GM23338 (cell line): ENCODE measurements at places on chromosomes 2 and 18. TPM values are rescaled to one million over a fixed set of nuclear protein-coding genes. Genes with fewer than 3 reads are reported as not detected.

Gene BOLL
- 0.04 TPM in 1 of 2 replicates, not detected in the other for total RNA-seq

Gene CFAP221
- total RNA-seq: 0.23 and 0.42 TPM in 2 replicates

Gene CD28
- not detected in 2 replicates for total RNA-seq

Gene CGREF1
- total RNA-seq: 2.3 and 4.1 TPM in 2 replicates

Gene UGT1A5
- total RNA-seq: not detected in 2 replicates

Gene CPS1
- total RNA-seq: 11.0 and 15.7 TPM in 2 replicates

Gene EFEMP1
- 20.2 and 22.5 TPM in 2 replicates for total RNA-seq

Gene ERBB4
- 0.73 and 1.4 TPM in 2 replicates for total RNA-seq

Gene SH2D6
- not detected in 2 replicates for total RNA-seq

Gene GALNT3
- 17.1 and 38.1 TPM in 2 replicates for total RNA-seq

Gene ZNF804A
- not detected in 2 replicates for total RNA-seq

Gene MYL1
- total RNA-seq: not detected in 2 replicates

Gene TUBB8B
- total RNA-seq: 1.0 and 3.6 TPM in 2 replicates

DNA sequence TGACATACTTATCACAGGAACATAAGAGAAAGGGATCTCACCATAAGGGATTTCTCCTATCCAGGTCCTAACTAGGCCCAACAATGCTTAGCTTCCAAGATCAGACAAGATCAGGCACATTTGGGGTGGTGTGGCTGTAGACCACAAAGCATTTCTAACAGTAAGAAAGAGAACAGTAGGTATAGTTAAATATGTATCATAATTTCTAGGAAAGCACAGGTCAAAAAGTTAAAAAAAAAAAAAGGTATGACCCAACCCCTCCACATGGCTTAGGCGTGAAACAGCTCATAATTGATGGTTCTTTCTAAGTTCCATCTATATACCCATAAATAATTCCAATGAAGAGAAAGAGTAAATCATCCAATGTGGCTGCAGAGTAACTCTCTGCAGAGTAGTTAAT, 6.9 kb downstream of the PRKD3 start:
- no peak for DNase-seq

GRCh38 chr2:172554352-172555271, 1.3 kb upstream of the PDK1 start:
- no peak for DNase-seq

DNA sequence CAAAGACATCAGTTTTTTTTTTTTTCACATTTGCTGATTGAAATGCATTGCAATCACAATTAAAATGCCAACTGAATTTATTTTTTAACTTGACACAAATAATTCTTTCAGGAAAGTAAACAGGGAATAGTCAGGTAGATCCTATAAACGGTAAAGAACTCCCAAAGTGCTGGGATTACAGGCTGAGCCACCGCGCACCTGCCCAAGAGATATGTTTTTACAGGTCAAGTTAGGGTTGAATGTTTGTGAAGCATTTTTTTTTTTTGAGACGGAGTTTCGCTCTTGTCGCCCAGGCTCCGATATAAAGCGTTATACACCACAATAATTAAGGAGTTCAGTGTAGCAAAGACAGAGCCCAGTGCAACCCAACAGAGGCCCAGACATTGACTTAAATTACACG, 15.1 kb downstream of the ITM2C start:
- DNase-seq: no peak

DNA sequence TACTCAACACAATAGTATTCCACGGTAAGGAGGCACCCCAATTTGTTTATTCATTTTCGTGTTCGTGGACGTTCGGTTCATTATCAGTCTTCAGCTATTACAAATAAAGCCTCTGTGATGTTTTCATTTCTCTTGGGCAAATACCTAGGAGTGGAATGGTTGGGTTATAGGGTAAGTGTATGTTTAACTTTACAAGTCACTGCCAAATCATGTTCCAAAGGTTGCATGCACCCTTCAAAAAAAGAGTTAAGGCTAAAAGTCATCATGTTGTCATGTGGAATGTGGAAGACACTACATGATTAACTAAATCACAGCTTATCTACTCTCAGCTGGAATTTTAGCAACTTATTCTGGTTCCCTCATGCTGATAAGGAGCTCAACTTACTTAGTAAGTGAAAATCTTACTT, 15.8 kb downstream of the INO80C start:
- DNase-seq: no peak

DNA sequence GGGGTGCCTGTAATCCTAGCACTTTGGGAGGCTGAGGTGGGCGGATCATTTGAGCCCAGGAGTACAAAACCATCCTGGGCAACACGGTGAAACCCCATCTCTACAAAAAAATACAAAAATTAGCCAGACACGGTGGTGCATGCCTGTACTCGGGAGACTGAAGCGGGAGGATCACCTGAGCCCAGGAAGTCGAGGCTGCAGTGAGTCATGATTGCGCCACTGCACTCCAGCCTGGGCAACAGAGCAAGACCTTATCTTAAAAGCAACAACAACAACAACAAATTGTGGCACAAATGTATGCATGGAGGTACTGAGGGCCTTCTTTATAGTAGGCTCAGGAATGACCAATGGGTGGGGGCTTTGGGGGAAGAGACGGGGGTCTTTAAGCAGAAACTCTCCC, 38.5 kb downstream of the HPCAL1 start:
- DNase-seq: no peak

DNA sequence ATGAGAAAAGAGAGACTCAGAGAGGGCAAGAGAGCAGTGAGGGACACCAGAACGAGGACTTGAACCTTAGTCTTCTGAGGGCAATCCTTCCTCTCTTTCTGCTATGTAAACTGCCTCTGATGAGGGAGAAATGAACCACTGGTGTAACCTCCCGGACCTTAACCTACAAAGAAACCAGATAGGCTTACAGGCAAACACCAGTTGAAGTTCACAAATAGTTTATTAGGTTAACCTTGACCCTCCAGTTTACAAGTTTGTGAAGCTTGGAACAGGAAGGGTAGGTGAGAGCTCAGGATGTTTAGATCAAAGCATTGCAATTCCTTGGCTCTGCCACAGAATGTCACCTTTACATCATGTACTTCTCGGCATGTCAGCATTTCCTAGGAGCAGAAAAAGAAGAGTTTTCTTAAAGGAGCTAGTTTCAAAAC, 486.4 kb upstream of the SPRED2 start:
- DNase-seq: peak; percentile 41

- no peak for DNase-seq
Measured at GRCh38 chr2:241482126-241482955, 26.0 kb downstream of the STK25 start.

GRCh38 chr18:76444446-76445105, 50.5 kb downstream of the ZNF516 start:
- DNase-seq: no peak

- DNase-seq: no peak
Measured at GRCh38 chr18:13657974-13658373, 68.4 kb downstream of the FAM210A start.

DNA sequence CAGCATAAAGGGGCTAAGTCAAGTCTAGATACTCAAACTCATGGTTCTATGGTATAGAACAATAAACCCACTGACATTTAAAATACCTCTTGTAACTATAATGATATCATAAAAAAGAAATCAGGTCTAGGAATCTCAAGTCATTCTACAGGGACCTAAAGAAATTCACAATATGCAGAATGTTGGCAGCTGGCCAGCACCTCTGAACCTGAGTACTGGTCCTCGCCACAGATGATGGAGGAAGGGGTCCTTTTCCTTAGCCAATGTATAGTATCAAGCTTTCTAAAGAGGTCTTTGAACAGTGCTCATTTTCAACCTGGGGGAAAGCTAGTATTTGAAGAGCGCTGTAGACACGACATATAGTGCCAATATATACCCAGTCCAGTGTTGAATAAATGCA, 108.4 kb upstream of the ITGB6 start:
- no peak for DNase-seq

DNA sequence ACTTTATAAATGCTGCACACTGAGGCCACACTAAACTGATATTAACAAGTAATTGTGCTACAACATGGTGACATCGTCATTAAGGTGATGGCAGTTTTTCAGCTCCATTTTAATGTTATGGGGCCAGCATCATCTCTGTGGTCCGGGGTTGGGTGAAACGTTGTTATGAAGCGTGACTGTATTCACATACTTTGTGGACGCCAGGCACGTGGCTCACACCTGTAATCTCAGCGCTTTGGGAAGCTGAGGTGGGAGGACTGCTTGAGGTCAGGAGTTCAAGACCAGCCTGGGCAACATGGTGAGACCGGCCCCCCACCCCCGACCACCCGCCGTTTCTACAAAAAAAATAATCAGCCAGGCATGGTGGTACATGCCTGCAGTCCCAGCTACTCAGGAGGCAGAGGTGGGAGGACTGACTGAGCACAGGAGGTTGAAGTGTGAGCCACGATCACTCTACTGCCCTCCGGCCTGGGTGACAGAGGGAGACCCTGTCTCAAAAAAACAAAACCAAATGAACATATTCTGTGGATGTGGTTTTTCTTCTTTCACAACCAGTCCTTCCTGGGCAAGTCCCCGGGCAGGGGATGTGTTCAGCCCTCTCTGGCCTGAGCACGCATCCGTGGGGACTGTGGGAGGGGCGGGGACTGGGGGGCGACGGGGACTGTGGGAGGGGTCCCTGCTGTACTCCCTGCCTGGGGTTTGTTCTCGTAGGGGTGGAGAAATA, 12.9 kb upstream of the GAL3ST2 start:
- DNase-seq: no peak

- DNase-seq: peak; percentile 94
Measured at GRCh38 chr18:35851286-35851970, 121.1 kb upstream of the RMP24 start.

- no peak for DNase-seq
Measured at GRCh38 chr18:33755931-33756560, 178.0 kb downstream of the ASXL3 start.

DNA sequence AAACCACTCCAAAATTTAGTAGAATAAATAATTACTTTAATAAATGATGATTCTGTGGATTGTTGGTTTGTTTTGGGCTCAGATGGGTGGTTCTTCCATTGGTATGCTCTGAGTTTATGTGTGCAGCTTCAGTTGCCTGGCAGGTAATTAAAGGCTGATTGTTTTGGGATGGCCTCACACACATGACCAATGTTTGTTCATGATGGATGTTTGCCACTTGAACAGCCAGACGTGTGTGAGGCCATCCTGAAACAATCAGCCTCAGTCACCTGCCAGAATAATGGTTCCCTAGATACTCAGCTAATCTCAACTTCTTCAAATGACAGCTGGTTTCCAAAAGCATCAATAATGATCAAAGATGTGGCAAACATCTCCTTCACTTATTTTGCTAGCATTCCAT, 352.5 kb upstream of the GULP1 start:
- DNase-seq: no peak

- no peak for DNase-seq
Measured at GRCh38 chr18:37922162-37922561, 356.6 kb upstream of the CELF4 start.

DNA sequence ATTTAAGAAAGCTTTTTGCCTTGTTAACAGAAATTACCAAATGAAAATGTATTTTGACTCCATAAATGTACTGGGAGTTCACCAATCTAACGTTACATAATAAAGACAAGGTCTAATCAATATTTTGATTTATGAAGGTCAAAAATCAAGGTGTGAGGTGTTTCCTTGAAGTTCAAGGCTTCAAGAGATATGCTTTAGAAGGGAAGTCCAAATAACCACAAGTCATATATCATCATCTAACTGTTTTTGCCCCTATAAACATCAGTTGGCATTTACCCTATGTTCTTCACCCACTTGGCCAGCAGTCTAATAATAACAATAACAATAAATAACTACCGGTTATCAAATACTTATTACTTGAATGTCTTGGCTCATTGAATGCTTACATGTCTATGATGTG, 196.1 kb upstream of the ID2 start:
- DNase-seq: no peak

DNA sequence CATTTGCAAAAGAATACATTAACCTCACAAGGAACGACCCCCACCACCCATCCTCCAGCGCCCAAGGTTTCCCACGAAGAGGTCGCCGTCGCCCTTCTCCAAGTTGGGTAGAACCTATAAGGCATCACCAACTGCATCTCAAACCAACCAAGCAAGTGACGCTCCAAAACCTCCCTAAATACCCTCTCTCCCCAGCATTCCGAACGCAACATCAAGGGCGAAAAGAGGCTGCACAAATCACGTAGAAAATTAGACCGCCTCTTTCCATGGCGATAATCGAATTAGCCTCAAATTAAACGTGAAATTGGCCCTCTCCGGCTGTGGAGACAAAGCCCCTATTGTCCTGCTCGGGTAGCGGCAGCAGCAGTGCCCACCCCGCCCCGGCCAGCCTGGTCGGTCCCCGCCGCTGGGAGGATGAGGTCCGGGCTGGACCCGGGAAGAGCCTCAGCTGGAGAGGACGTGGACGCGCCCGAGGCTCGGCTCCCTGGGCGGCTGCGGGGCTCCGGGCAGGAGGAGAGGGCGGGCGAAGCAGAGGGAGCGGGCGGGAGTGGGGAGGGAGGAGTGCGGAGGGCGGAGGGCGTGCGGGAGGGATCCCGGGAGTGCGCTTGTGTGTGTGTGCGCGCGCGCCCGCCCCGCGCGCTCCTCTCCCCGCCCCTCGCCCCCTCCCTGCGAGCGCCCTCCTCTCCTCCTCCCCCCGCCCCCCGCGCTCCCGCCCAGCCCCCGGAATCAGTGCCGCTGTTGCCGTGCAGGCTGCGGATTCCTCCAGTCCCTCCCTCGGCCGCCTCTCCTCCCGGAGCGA, at the start of gene SPTBN1:
Gene SPTBN1, plus strand, starts transcription at position 765 of the 799 bp plus-strand sequence. CDS start 70,092 bp downstream, outside the sequence.
- DNase-seq: peak; percentile 92

DNA sequence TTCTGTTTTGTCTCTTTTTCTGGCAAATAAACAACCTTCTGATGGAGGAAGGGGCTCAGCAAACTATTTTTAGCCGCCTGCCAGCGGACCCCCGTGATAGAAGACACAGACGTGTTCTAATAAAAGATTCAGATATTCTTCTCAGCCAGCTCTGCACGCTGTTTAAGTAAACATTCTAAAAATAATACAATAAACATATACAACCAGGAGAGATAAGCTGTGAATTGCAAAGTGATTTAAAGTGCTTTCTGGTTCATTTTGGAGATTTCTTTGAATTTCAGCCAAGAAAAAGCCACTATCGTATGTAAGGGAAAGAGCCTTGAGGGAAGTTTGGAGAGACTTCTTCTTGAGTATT, 201.3 kb downstream of the EPHA4 start:
- no peak for DNase-seq

GRCh38 chr2:108933691-108934117, 55.3 kb downstream of the EDAR start:
- no peak for DNase-seq

DNA sequence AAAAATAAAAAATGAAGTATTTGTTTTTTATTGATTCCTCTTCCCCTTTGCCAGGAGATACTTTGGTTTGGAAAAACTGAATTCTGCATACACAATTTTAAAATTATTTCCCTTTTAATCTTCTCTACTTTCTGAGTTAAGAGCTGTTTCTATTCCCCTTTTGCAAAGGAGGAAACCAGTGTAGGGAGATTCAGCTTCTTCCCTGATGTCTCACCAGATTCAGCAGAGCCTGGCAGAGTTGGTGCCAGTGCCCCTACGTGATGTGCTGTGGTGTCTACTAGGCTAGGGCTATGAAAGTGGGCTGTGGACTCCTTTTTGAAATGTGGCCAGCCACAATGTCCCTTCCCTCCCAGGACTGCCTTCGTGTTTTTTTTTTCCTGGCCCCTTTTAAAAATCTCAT, 2.4 kb downstream of the RPE start:
- DNase-seq: no peak
